ENCODE measurements at places on chromosomes 6 and 20. TPM values are rescaled to one million over a fixed set of nuclear protein-coding genes. Genes with fewer than 3 reads are reported as not detected.

Gene NRSN1
- not detected for total RNA-seq

Gene GPRC6A
- total RNA-seq, result not detected

Gene HBS1L
- 59.2 TPM for total RNA-seq

Gene BIRC7
- total RNA-seq, result not detected

Gene SLC22A7
- total RNA-seq, result not detected

Gene RSPO4
- total RNA-seq, result 0.93 TPM

Gene FAM83D
- total RNA-seq, result 6.1 TPM

Gene CRIP3
- total RNA-seq, result 0.65 TPM

Gene BHLHE23
- not detected for total RNA-seq

Gene C6orf163
- 5.6 TPM for total RNA-seq

Gene ATXN1
- 85.5 TPM for total RNA-seq
